ENCODE measurements at places on chromosomes 1 and 21.

- DNase-seq = no peak
These were observed 2.8 kb downstream of the RFX5 start for GRCh38 chr1:151344291-151344690.

DNA sequence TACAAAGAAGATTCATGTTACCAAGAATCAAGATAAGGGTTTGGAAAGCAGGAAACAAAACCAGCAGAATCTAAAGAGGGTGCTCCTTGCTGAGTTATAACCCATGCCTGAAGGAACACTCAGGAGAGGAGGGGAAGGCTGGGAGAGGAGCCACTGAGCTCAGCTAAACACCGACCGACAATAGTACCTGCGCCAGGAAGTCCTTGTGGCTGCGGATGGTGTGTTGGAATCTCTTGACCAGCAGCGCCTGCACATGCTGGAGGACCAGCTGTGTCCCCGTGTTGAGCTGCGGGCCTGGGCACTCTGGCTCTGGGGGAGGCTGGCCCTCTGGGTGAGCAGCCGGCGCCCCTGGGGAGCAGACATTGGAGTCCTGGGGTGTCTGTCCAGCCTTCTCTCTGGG, 89.4 kb downstream of the ABCA4 start:
- no peak for DNase-seq

DNA sequence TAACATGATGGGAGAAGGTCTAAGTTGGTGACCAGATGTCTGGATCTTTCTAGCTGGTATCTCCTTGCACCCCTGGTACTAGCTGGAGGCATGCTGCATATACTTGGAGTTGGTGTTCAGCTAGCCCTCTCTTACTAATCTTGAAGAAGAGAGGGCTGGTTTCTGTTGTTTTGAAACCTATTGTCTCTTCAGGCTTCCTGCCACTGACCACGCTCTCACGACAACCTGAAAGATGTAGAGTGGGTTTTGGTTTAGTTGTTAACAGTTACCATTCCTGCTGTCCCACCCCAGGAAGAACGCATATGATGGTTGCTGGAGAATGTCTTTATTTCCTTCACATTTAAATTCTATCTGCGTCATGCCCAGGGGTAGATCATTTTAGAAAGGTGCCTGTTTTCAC, 3.6 kb downstream of the MAN1C1 start:
- no peak for DNase-seq

DNA sequence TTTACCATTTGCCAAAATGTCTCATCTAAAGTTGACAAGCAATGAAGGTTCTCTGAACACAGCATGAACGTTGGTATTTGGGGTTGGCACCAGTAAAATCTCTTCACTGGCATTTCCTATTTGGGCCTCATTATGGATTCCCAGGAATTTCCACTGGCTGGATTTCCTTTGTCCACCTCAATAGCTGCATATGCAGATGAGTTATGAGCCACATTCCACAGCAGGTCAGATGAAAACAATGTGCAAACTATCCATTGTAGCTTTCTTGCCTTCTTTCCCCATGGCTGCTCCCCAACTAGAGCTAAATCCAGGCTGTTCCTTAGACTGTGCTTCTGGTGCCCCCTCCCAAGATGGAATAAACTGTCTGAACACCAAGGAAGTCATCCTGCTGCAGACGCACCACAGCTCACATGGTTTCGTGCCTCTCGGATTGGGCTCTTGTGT, 168.1 kb upstream of the FGGY start:
- DNase-seq = no peak

Measured in OCI-M1 (cell line).